ENCODE measurements at places on chromosomes 4 and X.
A peak's percentile ranks its signal among the peaks of the same experiment; 100 is the strongest.

DNA sequence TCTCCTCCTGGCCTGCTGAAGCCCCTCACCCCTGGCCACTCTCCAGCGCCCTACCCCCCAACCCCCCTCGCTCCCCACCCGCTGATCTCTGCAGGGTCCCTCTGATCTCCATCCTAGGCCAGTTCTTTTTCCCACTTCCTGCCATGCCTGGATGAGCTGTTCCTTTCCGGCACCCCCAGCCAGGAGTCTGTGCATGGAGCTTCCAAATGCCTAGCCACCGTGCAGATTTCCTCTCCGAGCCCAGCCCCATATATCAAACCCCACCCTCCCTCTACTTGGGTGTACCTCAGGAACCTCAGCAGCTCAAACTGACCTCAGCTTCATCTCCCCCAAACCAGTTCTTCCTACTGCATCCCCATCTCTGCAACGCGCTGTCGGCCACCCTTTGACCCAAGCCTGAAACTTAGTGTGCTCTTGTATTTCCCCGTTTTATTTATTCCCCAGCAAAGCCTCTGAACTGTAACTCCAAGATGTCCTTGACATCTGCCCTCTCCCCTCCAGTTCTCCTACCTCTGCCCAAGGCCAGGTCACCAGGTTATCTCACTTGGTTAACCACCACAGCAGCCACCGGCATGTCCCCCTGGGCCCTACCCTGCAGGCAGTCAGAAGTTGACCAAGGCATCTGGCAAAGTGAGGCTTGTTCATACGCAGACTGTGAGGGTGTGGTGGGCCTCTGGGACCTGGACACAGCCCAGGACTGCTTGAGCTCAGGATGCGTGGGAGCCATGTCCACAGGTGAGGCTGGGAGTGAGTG, 194.9 kb upstream of the PSAPL1 start:
- no peak overlapping the region for H3K4me3 ChIP-seq
- no peaks in the 10 kb centered on the region for H3K4me1 ChIP-seq
- DNase-seq: no peak
- H3K27me3 ChIP-seq: no peaks in the 10 kb centered on the region
- H3K27ac ChIP-seq: no peak overlapping the region
- no peaks in the 10 kb centered on the region for H3K36me3 ChIP-seq

GRCh38 chr4:16034010-16034748, 49.6 kb downstream of the PROM1 start:
- H3K27ac ChIP-seq: no peak overlapping the region
- H3K4me3 ChIP-seq: no peak overlapping the region
- H3K36me3 ChIP-seq: no peaks in the 10 kb centered on the region
- DNase-seq: no peak
- H3K27me3 ChIP-seq: no peaks in the 10 kb centered on the region

DNA sequence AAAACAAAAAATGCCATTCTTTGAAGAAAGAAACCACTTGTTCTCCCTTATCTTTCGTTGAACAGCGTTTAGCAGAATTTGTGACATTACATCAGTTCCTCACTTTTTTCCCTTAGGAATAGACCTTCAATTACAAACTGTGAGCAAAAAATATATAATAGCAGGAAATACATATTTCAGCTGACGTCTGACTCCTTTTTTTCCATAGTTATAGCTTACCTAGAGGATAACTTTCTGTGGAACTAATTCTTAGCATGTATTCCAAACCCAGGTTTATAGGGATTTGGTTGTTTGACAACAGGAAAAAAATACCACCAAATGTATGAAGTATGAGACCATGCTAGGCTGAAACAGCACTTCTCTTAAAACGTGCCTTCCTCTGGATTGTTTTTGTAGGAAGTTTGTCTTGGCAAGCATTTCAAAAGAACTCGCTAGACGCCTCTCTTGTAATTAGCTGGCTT, 2.0 kb upstream of the LIMCH1 start:
- no peak for DNase-seq
- H3K4me1 ChIP-seq: no peaks in the 10 kb centered on the region
- H3K36me3 ChIP-seq: no peaks in the 10 kb centered on the region
- H3K4me3 ChIP-seq: no peak overlapping the region
- H3K27me3 ChIP-seq: no peaks in the 10 kb centered on the region

DNA sequence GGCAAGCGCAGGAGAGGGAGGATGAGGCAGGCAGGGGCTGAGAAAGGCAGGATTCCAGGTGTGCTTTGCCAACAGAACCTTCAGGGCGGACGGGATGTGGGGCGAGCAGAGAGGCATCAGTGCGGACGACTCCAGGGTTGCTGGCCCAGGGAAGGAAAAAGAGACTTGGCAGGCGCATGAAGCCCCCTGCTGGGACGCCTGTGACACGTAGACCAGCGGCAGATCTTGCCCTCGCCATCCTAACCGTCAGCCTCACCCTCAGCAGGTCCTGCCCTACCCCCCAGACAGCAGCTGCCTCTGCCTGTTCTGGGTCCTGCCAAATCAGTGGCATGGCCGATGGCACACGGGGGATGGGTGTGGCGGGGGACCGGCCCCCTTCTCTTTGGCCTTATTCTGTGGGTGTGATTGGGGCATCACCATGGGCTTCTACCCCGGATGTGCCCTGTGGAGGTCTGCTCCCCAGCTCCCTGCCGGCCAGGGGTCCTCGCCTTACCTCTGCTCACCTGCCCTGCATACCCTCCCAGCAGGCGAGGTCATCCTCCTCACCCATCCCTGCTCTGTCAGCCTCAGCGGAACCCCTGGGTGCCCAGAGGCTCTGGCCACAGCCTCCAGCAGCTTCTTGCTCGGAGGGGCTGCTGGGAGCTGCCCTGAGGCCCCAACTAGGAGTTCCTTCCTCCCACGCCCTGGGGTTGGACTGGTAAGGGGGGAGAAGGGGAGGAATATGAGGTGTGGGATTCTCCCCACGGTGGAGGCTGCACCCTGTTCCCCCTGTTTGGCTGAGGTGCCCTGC, 2.9 kb upstream of the SH3BP2 start:
- H3K36me3 ChIP-seq: no peaks in the 10 kb centered on the region
- peak overlapping the region; percentile 84 for H3K27ac ChIP-seq
- H3K4me1 ChIP-seq: peaks cover 37% of the 10 kb centered on the region
- no peak for DNase-seq
- no peaks in the 10 kb centered on the region for H3K27me3 ChIP-seq

DNA sequence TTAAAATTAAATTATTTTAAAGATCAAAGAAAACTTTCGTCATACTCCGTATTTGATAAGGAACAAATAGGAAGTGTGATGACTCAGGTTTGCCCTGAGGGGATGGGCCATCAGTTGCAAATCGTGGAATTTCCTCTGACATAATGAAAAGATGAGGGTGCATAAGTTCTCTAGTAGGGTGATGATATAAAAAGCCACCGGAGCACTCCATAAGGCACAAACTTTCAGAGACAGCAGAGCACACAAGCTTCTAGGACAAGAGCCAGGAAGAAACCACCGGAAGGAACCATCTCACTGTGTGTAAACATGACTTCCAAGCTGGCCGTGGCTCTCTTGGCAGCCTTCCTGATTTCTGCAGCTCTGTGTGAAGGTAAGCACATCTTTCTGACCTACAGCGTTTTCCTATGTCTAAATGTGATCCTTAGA, at the start of gene CXCL8:
Gene CXCL8, plus strand, starts transcription at position 217 of the 426 bp plus-strand sequence. Its CDS starts 90 bp downstream, at position 307.
- no peaks in the 10 kb centered on the region for H3K27me3 ChIP-seq
- no peak within 1 kb of the TSS for H3K4me3 ChIP-seq
- H3K27ac ChIP-seq: no peak within 1 kb of the TSS
- no peak for DNase-seq
- H3K4me1 ChIP-seq: no peaks in the 10 kb centered on the region

DNA sequence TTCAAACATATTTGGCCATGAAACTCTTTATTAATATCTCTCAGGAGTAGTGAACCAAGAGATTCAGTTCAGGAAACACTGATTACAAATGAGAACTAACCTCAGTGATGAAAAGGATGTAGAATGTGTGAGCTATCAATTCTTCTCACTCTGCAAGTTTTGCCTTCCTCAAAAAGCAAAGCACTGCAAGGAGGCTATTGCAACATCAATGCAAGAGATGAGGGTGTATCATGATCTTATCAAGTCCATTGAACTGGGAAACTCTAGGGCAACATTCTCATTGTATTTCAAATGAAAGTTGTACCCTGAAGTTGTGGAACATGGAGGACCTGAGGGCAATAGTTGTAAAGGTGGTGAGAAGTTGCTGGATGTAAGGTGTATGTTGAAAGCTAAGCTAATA, 56.4 kb upstream of the VEGFC start:
- DNase-seq: no peak
- no peaks in the 10 kb centered on the region for H3K4me1 ChIP-seq
- H3K36me3 ChIP-seq: no peaks in the 10 kb centered on the region
- H3K4me3 ChIP-seq: no peak overlapping the region

DNA sequence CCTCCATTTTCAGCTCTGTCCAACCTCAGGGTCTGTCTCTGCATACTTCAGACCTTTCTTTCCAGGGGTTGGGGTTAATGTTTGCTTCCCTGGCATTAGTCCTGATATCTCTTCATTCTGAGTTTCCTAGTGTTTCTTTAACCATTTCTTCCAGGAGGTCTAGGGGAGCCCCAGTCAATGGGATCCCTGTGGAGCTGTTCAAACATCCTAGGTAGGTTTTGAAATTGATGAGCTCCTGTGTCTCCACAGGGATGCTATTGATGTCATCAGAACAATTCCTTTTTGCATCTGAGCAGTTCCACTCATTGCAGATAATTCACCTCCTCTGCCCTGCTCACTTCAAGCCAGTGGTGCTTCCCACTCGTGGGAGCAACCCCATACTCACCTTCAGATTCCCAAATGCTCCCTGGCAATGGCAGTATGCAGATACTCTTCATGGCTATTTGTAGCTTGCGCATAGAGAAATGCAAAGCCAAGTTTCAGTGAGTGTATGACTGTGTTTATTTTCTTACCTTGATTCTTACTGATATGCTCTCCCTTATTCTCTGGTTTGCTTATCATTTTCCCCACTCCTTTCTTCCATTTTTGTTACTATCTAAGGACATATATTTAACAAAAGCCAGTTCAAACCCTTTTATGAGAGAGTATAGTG, 33.7 kb upstream of the LIMCH1 start:
- no peak for DNase-seq
- H3K27ac ChIP-seq: no peak overlapping the region
- no peak overlapping the region for H3K4me3 ChIP-seq
- H3K36me3 ChIP-seq: no peaks in the 10 kb centered on the region
- H3K27me3 ChIP-seq: no peaks in the 10 kb centered on the region

Data from liver (tissue), 10 donors.